ENCODE measurements at places on chromosomes 5 and 9.

DNA sequence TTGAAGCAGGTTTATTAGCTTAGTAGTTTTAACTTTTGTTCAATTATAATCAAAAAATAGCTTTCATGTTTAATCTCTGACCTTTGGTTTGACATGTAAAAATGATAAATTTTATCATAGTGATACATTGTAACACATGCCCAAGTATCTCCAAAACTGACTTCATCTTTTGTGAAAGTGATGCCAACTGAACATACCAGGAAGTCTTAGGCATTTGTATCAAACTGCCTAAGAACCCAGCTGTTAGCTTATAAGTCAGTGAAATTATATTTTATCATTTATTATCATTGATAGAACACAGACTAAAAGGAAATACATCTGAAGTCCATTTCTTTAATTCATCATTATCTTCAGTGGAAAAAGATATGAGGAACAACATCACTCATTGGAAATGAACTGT is 39.1 kb downstream of the NIPBL start:
- H3K4me3 ChIP-seq = no peak overlapping the region
- no peak overlapping the region for H3K27ac ChIP-seq

- H3K4me3 ChIP-seq = no peak overlapping the region
- no peaks in the 10 kb centered on the region for H3K36me3 ChIP-seq
- no peaks in the 10 kb centered on the region for H3K4me1 ChIP-seq
- no peak for DNase-seq
Measured at GRCh38 chr9:95070549-95071021, 246.9 kb downstream of the FANCC start.

- no peak for DNase-seq
- H3K36me3 ChIP-seq = no peaks in the 10 kb centered on the region
- H3K4me1 ChIP-seq = no peaks in the 10 kb centered on the region
- no peaks in the 10 kb centered on the region for H3K27me3 ChIP-seq
- no peak overlapping the region for H3K27ac ChIP-seq
Measured at GRCh38 chr9:28720746-28721145, 1147.5 kb upstream of the C9orf72 start.

- DNase-seq = no peak
- H3K4me3 ChIP-seq = no peak overlapping the region
- no peak overlapping the region for H3K27ac ChIP-seq
- peaks cover 2% of the 10 kb centered on the region for H3K4me1 ChIP-seq
Measured at GRCh38 chr9:137438591-137439157, 2.5 kb downstream of the ENTPD8 start.

DNA sequence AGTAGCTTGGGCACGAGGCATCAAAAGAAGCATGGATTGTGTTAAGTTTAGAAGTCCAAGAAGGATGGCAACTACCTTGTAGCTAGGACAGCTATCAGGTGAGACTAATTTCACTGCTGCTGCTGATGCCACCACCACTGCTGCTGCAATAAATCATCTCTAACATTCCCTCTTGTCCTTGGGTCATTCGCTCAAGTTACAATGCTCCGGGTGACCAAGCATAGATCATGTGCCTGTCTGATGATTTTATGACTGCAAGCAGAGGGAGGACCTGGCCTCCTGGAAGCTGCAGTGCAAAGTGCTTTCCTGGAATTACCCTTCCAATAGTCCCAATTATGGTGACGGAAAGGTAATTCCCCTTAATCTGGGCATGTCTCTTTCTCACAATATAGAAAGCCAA is 334.4 kb downstream of the PRELID2 start:
- no peak overlapping the region for H3K27ac ChIP-seq
- DNase-seq = no peak
- H3K27me3 ChIP-seq = no peaks in the 10 kb centered on the region
- no peaks in the 10 kb centered on the region for H3K36me3 ChIP-seq
- H3K4me1 ChIP-seq = peaks cover 5% of the 10 kb centered on the region

DNA sequence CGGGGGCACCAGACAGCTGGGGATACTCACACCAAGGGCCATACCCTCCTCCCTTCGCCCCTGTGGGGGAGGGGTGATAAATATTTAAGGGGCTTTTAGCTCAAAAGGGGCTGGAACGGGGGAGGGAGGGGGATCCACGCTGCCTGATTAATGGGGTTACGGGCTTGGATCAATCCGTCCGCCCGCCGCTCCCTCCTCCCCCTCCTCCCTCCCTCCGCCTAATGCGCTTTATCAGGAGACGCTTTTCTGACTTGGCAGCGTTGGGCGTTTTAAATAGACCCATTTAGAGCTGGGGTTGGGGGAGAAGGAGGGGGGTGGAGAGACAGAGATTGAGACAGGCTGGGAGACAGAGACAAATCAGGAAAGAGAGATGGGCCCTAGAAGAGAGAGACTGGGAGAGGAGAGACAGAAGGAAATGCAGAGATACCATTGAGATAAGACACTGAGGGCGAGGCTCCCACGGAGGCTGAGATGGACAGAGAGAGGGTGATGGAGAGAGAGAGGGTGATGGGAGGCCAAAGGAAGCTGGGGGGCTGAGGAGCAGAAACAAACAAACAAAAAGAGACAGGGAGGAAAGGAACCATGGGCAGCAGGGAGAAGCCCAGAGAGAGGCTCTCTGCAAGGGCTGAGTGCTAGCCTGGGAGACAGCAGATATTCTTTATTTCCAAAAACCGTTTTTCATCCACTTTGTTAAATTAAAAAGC is 10.3 kb downstream of the CNTFR start:
- H3K27ac ChIP-seq = peak overlapping the region; percentile 92
- no peaks in the 10 kb centered on the region for H3K27me3 ChIP-seq
- peaks cover 78% of the 10 kb centered on the region for H3K4me1 ChIP-seq
- peak overlapping the region; percentile 63 for H3K4me3 ChIP-seq

DNA sequence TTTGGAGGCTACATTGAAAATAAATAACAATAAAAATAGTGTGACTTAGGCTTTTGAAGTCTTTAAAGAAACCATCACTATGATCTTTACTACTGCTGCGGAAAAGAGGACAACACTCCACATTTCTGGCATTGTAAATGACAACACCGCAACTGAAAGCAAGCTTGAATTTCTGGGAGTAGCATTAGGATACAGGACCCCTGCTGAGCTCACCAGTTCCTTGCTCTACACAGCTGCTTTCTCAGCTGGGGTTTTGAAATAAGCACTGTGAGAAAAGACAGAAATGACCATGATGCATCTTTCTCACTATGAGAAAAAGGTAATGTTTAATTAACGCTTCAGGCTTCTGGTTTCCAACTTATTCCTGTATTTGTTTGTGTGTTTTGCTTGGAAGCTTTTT is 168.0 kb downstream of the TAF11L14 start:
- H3K4me1 ChIP-seq = peaks cover 33% of the 10 kb centered on the region
- peak; percentile 33 for DNase-seq
- peak overlapping the region; percentile 39 for H3K27ac ChIP-seq
- no peaks in the 10 kb centered on the region for H3K36me3 ChIP-seq

DNA sequence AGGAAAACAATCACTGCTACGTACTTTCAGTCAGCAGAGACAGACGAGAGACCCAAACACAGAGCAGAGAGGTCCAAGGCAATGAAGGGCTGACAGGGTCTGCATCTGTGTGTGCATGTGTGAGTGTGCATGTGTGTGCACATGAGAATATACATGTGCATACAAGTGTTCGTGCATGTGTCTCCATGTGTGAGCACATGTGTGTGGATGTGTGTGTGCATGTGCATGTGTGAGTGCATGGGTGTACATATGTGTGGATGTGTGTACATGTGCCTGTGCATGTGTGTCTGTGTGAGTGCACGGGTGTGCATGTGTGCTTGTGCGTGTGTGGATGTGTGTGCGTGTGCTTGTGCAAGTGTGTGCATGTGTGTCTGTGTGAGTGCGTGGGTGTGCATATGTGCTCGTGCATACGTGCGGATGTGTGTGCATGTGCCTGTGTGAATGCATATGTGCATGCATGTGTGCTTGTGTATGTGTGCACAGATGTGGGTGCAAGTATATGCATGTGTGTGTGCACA is 82.3 kb downstream of the OLFM1 start:
- no peaks in the 10 kb centered on the region for H3K4me1 ChIP-seq
- peak overlapping the region; percentile 61 for H3K4me3 ChIP-seq
- peaks cover 25% of the 10 kb centered on the region for H3K27me3 ChIP-seq
- H3K27ac ChIP-seq = no peak overlapping the region
- H3K36me3 ChIP-seq = no peaks in the 10 kb centered on the region
- DNase-seq = no peak

DNA sequence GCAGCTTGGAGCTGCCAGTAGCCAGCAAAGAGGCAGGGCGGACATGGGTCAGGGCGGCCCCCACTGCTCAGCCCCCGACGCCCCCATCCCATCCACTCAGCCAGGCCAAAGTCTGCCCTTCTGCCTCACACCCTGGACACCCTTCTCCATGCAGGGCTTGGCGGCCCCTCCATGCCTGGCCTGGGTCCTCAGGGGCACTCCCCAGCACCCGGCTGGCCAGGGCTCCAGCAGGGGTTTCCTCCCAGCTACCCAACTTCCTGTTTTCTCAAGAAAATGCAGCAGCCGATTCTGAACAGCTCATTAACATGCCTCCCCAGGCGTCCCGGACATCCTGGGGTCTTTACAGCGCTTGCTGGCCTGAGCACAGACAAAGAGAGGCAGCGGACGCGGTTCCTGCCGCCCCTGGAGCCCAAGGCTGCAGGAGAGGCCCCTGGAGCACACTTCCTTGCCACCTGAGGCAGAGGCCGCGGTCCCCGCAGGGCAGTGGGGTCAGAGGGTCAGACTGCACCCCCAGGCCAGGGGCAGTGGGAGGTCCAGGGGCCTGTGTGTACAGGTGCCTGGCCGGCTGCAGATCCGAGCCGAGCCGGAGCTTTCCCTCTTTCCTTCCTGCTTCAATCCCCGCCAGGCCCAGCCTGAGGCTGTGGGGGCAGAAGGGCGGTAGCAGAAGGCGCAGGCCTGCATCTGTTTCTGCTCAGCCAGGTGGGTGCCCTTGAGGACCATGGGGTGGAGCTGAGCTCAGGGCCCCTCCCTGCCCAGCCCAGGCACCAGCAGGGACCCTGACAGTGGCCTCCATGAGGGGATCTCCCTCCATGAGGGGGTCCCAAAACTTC is 18.7 kb upstream of the NRARP start:
- peaks cover 20% of the 10 kb centered on the region for H3K4me1 ChIP-seq
- DNase-seq = no peak
- H3K27ac ChIP-seq = peak overlapping the region; percentile 46
- H3K36me3 ChIP-seq = no peaks in the 10 kb centered on the region
- no peak overlapping the region for H3K4me3 ChIP-seq
- no peaks in the 10 kb centered on the region for H3K27me3 ChIP-seq

GRCh38 chr9:78112406-78112805 is 80.8 kb upstream of the GNAQ start:
- no peaks in the 10 kb centered on the region for H3K36me3 ChIP-seq
- H3K27ac ChIP-seq = no peak overlapping the region
- no peak for DNase-seq
- H3K4me1 ChIP-seq = no peaks in the 10 kb centered on the region

DNA sequence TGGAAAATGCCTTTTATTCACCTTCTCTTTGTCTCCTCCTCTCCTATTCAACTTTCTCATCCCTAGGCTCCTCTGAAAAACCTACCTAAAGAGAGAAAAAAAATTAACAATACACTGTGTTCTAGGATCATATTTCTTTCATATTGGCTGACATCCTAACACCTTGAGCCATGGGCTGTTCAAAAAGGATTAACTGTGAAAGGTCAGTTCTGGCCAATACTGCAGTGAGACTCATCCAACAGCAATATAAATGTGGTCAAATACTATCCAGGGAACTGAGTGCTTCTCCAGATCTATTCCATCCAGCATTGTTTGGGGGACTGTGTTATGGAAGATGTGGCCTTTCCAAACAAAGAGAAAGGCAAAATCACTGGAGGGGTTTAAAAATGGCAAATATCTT is 131.1 kb upstream of the MOCS2 start:
- H3K27me3 ChIP-seq = no peaks in the 10 kb centered on the region
- H3K4me3 ChIP-seq = no peak overlapping the region
- no peaks in the 10 kb centered on the region for H3K36me3 ChIP-seq
- no peak overlapping the region for H3K27ac ChIP-seq
- DNase-seq = no peak

GRCh38 chr5:10856683-10857337 is 95.8 kb upstream of the DAP start:
- H3K27ac ChIP-seq = peak overlapping the region; percentile 71
- peaks cover 36% of the 10 kb centered on the region for H3K4me1 ChIP-seq
- no peaks in the 10 kb centered on the region for H3K36me3 ChIP-seq
- H3K27me3 ChIP-seq = peaks cover 20% of the 10 kb centered on the region

DNA sequence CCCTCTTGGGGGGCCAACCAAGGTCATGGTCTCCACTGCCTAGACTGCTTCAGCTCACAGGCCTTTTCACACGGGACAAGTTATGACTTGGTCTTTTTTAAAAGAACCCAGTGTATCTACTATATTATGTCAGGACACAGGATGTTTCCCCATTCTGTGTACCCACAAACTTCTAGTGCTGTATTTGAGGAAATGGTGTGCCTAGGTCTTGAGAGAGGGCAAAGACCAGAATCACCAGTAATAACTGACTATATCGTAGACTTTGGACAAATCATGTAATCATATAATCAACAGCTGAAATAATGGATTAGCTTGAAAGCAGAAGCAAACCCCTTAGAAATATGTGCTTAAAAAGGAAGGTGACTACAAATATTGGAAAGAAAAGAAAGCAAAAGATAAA is 133.3 kb downstream of the ARL15 start:
- DNase-seq = no peak
- no peak overlapping the region for H3K4me3 ChIP-seq
- H3K27ac ChIP-seq = no peak overlapping the region
- no peaks in the 10 kb centered on the region for H3K27me3 ChIP-seq

Measured in neuronal stem cell (in vitro differentiated cells).